ENCODE measurements at places on chromosomes 11 and 22.
A peak's percentile ranks its signal among the peaks of the same experiment; 100 is the strongest.

GRCh38 chr11:17781626-17782025, 47.0 kb downstream of the KCNC1 start:
- DNase-seq = no peak

- no peak for DNase-seq
Observed at GRCh38 chr11:47924184-47924691, 56.1 kb upstream of the PTPRJ start.

DNA sequence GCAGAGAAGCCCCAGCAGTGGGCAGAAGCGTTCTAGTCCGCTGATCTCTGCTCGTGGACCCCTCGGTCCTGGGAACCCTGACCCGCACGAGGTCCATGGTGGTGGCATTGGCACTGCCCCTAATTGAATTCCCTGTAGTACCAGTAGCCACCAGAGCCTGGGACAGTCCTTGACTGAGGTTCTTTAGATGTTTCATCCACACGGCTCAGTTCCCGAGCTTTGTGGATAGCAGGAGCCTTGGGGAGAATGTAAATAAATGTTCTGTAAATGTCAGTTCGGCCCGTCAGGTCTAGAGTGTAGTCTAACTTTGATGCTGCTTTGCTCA, 39.4 kb upstream of the SEPTIN5 start:
- DNase-seq = no peak

- no peak for DNase-seq
Observed at GRCh38 chr11:8642196-8642841, 40.1 kb downstream of the TRIM66 start.

- no peak for DNase-seq
Observed at GRCh38 chr11:76189682-76190081, 16.6 kb downstream of the WNT11 start.

DNA sequence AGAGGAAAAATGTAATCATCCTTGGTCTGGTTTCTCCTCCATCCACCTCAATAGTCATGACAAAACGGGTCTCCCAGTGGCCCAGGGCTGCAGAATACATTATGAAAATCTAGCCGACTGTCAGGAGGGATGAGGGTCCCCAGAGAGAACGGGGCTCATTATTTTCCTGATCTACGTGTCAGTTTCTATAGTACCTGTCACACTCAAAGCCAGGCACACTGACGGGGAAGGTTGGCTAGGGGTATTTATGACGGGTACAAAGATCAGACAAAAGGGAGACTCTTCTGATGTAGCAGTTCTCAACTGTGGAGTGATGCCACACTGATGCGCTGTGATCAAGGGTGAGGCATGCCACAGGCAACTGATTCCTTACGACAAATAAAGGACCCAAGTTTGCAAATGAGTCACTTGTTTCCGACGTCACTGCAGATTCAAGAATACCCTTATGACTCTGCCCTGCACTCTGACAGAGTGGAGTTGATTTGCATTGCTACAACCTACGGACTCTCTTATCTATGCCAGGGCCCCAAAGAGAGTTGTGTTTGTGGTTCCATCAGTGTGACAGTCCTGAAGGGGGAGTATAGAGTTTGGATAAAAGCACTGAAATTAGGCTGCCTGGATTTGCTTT, 188.2 kb upstream of the TBCEL start:
- DNase-seq = peak; percentile 24

DNA sequence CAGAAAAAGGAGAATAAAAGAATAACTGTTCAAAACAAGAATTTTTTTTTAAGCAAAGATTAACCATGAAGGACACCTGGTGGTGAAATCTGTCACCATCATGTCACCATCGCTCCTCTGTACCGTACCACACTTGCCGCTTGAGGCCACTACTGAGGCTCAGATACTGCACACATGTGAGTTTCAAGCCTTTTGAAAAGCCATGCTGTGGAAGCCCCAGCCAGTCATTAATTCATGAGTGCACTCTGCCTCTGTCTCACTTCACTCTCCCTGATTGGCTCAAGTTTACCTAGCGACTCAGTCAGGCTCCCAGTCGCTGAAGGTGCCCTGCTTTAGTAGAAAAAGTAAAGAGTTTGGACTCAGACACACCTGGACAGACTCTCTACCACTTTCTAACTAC, 6.6 kb upstream of the MS4A12 start:
- no peak for DNase-seq

DNA sequence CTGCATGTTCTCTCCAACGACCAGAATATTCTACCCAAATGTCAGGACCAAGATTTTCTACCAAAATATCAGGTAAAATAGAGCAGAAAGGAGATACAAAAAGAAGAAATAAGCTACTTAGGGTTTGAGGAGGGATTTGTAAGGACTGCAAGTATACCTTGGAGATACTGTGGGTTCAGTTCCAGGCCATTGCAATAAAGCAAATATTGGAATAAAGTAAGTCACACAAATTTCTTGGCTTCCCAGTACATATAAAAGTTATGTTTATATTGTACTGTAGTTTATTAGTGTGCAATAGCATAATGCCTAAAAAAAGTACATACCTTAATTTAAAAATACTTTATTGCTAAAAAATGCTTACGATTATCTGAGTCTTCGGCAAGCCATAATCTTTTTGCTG, 34.1 kb downstream of the CCDC15 start:
- DNase-seq = no peak

DNA sequence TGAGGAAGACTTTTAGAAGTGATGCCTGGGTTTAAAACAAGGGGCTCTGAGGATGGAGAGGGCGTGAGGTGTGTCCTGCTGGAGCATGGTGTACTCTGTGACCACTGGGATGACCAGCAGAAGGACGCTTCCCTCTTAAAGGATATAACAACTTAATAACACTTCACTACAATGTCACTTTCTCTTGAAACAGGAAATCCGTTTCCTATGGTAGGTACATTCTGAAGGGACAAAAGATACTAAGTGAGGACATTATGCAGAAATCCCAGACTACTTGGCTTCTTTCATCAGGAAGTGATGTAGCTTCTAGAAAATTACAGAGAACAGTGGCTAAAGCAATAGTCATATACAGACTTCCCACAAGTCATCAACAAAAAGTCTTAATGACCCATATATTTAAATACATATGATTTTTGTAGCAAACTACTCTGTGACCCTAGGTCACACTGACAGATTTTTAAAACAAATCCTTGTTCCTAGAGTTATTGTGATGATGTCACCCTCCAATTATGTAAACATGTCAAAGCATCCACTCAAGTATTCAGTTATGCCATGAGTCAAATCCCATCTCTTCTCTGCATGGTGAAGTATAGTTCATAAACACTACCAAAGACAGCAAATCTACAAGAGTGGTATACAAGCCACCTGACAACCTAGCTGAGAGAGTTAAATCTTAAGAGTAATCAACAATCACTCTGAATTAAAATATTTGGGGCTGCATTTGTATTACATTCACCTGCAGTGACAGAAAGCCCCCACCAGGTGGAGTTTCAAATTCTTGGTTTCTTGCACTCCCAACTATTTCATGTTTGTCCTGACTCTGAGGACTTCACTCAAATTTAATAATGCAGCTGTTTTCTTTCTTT, 32.8 kb downstream of the PITPNB start:
- no peak for DNase-seq

DNA sequence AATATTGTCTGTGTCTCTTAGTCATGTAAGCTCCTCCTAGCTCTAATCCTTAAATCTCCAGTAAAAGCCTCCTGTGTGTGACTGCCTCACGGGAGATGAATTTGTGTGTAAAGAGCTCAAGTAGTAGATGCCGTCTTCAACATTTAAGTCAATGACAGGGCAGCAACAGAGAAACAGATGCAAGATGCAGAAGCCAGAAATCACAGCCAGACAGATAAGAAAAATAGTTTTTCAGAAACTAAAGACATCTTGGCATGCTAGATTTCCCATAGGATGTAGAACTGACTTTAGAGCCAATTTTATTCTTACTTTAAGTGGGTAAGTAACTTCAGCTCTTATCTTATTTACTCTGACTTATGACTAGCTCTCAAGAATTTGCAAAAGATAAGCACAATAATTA, 652.8 kb downstream of the KCNA4 start:
- DNase-seq = no peak

GRCh38 chr22:36764060-36764459, 11.9 kb downstream of the IFT27 start:
- DNase-seq = no peak

DNA sequence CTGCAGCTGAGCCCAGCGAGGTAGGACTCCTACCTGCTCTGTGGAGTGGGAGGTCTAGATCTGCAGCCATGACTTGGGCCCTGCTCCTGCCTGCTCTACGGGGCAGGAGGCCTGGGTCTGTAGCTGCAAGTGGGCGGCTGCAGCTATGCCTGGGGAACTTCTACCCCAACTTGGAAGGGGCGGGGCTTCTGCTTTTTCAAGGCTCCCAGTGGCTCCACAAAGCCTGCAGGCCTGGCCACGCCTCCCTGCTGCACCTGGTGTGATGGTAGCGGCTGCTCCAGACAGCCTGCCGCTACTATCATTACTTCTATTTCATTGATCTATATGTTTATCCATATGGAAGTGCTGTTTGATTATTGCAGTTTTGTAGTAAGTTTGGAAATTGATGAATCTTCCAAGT, 121.2 kb downstream of the NELL1 start:
- DNase-seq = no peak

- no peak for DNase-seq
Observed at GRCh38 chr11:86182976-86183584, 61.5 kb upstream of the EED start.

- DNase-seq = no peak
Observed at GRCh38 chr11:35014346-35014745, 97.9 kb downstream of the PDHX start.

GRCh38 chr11:131042041-131042390, 125.7 kb upstream of the SNX19 start:
- no peak for DNase-seq

DNA sequence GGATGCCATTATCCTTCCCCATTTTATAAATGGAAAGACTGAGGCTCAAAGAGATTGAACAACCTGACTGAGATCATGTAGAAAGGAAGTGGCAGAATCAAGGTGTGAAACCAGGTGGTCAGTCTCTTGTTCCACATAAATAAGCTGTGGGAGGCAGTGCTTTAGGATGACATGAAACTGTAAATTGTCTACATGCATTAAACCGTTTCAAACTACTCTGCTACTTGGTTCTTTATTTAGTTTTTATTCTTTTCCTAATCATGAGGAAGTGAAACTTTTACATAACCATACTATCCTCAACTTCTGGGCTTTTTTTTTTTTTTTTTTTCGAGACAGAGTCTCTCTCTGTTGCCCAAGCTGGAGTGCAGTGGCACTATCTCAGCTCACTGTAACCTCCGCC, 34.9 kb downstream of the CADM1 start:
- no peak for DNase-seq

DNA sequence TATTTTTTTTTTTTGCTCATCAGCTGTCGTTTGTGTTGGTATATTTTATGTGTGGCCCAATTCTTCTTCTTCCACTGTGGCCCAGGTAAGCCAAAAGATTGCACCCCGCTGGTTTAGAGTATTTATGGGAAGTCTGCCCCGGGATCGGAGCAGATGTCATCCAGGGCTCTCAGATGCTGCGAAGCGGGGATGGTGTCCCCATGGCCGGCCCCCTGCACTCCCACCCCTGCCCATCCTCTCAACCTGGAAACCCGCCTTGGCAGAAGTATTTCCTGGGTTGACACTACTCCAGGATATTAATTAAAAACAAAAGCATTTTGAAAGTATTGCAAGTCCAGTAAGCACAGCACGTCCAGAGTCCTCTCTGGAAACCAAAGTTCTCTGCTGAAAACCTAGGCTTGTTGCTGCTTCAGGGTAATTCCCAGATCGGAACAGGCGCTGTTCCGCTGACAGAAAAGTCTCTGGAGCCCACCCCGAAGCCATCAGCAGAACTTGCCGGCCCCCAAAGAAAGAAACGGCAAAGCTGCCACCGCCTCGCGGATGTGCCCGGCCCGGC, 833 bp downstream of the SCUBE2 start:
- peak; percentile 62 for DNase-seq

GRCh38 chr11:44530413-44531115, 34.9 kb upstream of the CD82 start:
- no peak for DNase-seq

- no peak for DNase-seq
Observed at GRCh38 chr22:24442352-24442744, 14.9 kb downstream of the ADORA2A start.

GRCh38 chr11:22749536-22749935, 80.1 kb downstream of the SVIP start:
- no peak for DNase-seq

- DNase-seq = peak; percentile 36
Observed at GRCh38 chr11:113806406-113806805, 26.8 kb downstream of the CLDN25 start.

GRCh38 chr11:76729214-76729613, 53.9 kb upstream of the TSKU start:
- no peak for DNase-seq

DNA sequence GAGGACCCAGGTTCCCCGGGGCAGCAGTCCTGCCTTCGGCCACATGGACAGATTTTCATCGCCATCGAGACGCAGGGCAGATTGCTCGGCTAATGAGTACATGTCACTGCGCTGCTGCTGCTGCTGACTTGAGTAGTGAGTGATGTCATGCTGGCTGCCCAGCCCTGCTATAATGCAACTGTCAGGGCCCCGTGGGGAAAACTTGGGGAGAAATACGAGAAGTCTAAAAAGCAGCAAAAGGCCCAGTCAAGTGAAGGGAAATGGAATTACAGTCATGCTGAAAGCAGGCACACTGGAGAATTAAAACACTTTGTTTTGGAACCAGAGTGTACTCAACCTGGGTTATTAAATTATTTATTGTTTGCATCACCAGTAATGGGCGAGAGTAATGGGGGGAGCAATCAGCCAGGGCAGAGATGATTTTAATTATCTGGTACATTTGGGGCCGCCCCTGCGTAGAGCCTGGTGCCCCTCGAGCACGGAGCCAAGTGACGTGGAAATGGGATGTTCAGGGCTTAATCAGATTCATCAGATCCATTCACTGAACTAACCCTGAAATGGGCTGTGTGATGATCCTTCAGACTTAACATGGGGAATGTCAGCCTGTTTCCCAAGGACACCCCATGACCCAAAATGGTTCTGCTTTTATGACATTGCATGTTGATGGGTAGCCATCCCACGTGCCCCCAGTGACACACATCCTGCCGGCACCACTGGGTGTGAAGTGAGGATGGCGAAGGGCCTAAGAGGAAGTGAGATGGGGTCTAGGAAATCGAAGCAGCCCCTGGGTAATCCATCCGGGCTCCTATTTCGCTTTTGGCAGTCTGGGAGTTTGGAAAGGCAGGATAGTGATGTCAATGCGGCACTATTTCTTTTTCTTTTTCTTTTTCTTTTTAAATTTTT, 241.6 kb upstream of the CADM1 start:
- peak; percentile 83 for DNase-seq

DNA sequence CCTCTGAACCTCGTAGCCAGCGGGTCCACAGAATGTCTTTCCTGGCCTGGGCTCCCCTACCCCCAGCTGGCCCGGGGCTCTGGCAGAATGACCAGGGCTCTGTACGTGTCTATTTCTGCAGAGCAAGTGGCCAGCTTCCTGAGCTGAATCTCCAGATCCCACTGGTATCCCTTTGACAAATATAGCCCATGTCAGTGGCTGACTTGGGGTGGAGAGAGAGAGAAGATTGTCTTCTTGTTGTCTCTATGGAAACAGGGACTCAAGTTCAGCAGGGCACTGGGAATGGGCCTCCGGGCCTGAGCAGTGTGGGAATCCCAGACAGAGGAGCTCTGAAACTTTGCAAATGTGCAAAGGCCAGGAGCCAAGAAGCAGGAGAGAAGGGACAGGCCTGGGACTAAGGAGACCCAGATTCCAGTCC, 33.9 kb downstream of the ANO1 start:
- DNase-seq = peak; percentile 56

GRCh38 chr22:21876486-21877176, 9.2 kb upstream of the MAPK1 start:
- DNase-seq = no peak
